Sigmoid colon (tissue), 7 donors: ENCODE measurements at places on chromosomes 2 and 18. TPM values are rescaled to one million over a fixed set of nuclear protein-coding genes. Genes with fewer than 3 reads are reported as not detected.

GRCh38 chr2:207123335-207123744 lies 42.4 kb downstream of the KLF7 start:
- DNase-seq = no peak

DNA sequence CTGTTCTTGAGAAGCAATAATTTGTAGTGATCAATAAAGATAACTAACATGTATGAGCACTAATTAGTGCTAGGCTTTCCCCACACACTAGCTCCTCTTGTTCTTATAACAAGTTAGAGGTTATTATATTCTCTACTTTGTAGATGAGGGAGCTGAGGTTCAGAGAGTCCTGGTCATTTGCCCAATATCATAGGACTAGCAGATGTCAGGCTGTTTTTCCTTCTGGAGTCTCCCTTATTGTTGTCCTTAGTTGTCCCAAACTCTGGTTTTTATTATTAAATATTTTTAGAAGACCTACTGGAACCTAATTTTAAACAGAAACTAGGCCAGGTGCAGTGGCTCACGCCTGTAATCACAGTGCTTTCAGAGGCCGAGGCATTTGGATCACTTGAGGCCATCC lies 16.5 kb upstream of the TTC39C start:
- no peak for DNase-seq

DNA sequence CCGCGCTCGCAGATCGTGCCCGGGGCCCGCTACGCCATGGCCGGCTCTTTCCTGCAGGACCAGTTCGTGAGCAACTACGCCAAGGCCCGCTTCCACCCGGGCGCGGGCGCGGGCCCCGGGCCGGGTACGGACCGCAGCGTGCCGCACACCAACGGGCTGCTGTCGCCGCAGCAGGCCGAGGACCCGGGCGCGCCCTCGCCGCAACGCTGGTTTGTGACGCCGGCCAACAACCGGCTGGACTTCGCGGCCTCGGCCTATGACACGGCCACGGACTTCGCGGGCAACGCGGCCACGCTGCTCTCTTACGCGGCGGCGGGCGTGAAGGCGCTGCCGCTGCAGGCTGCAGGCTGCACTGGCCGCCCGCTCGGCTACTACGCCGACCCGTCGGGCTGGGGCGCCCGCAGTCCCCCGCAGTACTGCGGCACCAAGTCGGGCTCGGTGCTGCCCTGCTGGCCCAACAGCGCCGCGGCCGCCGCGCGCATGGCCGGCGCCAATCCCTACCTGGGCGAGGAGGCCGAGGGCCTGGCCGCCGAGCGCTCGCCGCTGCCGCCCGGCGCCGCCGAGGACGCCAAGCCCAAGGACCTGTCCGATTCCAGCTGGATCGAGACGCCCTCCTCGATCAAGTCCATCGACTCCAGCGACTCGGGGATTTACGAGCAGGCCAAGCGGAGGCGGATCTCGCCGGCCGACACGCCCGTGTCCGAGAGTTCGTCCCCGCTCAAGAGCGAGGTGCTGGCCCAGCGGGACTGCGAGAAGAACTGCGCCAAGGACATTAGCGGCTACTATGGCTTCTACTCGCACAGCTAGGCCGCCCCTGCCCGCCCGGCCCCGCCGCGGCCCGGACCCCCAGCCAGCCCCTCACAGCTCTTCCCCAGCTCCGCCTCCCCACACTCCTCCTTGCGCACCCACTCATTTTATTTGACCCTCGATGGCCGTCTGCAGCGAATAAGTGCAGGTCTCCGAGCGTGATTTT lies 7.6 kb downstream of the TBR1 start:
- DNase-seq = no peak

DNA sequence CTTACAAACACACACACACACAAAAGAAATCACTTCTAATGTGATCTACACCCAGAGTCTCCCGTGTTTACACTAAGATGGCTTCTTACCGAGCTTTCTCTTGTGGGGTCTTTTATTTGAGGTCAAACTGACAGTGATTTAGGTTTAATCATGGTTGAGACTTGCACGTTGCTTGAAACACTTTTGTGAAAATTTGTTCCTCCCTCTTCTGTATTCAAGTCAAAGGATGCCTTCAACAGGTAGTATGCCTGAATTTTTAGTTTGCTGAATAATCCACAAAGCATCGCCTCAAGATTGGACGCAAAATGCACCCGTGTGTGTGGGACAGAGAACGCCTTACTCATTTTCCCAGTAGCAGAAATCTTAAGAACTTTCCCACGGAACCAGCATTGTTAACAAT lies 4.0 kb upstream of the ZNF516 start:
- no peak for DNase-seq

- peak; percentile 95 for DNase-seq
Measured at GRCh38 chr18:3245853-3246634, 1.6 kb upstream of the MYL12A start.

GRCh38 chr18:23943903-23944624 lies 70.5 kb upstream of the TTC39C start:
- DNase-seq = peak; percentile 50

- DNase-seq = no peak
Measured at GRCh38 chr2:128421286-128421685, 102.6 kb upstream of the HS6ST1 start.

DNA sequence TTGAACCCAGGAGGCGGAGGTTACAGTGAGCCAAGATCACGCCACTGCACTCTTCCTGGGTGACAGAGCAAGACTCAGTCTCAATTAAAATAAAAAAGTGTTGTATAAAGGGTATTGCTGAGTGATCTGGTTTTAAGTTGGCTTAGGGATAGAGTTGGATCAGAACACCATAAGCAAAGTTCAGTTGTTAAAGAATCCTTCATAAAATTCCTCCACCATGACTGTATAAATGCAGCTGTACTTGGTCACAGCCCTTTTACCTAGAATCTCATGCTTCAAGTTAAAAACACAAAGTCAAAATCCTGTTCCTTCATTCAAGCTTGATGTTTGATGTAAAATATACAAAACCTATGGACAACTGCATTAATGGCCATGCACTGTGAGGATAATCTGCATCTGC lies 33.4 kb upstream of the PNO1 start:
- no peak for DNase-seq

GRCh38 chr2:8752385-8752784 lies 70.5 kb downstream of the ID2 start:
- no peak for DNase-seq

Gene CNGA3
- not detected for polyA plus RNA-seq

DNA sequence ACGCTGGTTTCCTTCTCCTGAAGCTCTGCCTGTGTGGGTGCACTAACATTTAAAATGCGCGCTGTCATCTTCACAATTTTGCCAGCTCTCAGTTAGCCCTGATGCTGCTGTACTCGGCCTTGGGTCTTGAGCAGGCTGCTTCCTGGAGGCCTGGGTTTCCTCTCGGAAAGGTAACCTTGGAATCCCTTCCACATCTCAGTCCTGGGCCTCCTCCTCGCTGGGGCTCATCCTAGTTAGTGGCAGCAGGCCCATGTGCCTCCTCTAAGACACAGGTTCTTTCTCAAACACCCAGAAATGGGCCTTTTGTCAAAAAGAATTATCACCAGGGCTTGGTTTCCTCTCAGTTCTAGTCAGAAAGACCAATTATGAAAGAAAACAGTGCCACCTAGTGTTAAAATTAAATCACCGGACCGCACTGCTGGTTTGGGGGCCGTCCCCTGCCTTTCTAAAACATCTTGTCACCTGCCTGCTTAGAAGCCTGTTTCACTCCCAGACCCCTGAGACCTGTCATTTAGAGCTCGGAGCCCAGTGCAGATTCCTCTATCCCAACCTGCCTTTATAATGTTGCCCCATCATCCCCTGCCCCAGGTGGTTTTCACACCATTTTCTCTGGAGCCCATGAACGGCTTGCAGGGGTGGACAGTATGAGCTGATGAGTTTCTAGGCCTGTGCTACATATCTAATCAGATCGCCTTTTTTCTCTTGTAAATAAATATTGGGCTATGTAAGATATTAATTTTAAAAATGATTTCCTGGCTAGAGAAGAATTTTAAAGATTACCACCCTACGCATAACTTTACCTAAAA lies 42.4 kb downstream of the HK2 start:
- DNase-seq = no peak

Gene HOXD13
- polyA plus RNA-seq = not detected

GRCh38 chr2:202508686-202509085 lies 126.1 kb upstream of the FAM117B start:
- DNase-seq = no peak

DNA sequence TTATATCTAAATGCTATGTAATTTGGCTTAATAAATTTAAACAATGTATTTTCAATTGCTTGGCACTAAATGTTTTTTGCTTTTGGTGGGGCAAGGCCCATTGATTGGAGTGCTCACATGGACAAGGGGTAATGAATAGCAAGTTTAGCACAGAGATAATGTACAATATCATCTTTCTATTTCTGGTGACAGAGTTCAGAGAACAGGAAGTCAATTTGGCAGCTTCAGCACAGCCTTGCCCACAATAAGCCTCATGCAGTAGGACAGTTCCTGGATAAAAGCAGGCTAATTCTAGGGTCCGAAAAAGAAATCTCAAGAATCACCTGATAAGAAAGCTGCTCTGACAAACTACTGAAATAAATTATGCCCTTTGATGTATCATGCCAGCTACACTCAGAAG lies 443.9 kb upstream of the FSHR start:
- DNase-seq = no peak

Gene AMER3
- under 0.01 TPM for polyA plus RNA-seq

Gene SLC23A3
- 0.60 TPM for polyA plus RNA-seq

DNA sequence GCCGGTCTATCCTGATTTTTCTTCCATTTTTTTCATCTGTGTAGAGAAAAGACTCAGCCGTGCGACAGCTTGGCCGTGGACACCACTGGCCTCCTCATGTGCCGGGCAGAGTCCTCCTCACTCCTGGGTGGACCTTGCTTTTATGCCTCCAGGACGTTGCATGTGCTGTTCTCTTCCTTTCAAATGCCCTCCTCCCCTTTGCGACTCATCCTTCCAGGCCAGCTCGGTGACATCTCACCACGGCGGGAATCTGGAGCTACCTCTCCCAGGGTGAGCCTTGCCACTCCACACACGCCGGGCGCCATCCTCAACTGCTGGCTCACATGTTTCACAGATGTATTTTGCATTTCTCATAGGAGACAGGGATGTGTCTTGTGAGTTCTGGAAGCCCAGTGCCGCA lies 198.5 kb upstream of the HDAC4 start:
- DNase-seq = peak; percentile 58

GRCh38 chr2:169069341-169069740 lies at the start of gene DHRS9:
Gene DHRS9 (plus strand): TSS chr2:169069563. CDS start chr2:169081582, 12,019 bp downstream.
- no peak for DNase-seq

DNA sequence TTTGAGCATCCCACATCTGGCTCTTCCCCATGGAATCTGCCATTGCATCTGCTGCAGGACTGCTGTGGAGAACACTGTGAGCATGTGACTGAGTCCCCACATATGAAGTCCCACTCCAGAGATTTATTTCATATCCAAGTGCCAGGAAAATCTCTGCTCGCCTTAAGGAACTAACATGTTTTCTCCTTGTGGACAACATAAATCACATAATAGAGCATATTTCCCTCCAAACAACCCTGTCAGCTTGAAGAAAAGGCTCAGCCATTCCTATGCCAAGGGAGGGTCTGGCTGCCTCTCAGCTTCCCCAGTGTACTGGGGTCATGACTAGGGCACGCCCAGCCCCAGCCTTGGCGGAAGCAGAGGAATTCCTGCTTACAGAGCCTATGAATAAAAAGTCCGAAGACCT lies 193.7 kb downstream of the DNER start:
- peak; percentile 81 for DNase-seq

DNA sequence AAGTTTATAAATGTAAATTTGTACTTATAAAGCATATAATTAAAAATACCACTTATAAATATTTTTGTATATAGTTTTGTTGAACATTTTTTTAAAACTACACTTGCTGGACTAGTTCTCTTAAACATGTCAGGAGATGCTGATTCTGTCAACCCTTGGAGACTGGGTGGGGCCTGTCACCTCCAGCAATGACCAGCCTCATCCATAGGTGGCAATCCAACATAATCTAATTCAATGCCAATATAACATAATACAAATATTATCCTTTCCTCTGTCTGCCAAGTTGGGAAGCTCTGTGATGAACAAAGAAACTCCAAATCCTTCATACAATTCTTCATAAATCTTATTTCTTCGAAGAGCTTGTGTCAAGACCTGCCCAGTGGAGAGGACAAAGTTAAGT lies 140.4 kb downstream of the RBMS1 start:
- DNase-seq = no peak

DNA sequence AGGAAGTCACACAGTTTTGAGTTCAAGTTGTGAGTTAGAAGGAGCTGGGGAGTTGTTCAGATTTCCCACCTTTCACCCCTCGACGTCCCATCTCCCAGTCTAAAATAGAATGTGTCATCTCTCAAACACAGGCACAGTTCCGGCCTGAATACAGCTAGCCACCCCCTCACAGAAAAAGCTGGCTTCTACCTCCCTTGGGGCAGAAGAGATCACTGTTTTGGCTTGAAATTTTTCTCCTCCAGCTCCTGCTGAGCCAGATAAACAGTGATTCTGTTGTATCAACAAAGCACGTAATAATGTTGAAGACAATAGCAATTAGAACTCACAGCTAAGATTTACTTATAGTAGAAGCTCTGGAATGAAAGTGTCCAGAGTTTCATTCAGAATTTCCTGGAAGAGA lies 74.7 kb downstream of the KIAA2012 start:
- DNase-seq = no peak

DNA sequence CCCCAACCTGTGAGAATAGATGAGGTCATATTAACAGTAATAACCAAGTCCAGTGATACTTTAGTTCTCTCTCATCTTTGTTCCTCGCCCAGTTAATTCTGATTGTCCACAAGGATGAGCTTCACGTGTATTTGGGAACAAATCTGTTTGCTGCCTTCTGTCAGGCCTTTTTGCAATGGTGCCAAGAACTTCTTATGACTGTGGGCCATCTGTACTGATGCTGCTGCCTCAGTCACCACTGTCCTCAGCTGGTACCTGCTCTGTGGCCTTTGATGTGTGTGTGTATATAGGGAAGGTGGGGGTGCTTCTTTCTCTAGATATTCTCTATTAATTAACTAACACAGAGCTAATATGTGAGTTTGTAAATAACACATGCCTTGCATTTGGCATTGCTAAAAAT lies 392.9 kb downstream of the TGIF1 start:
- no peak for DNase-seq

- DNase-seq = no peak
Measured at GRCh38 chr2:69952336-69953115, 8.9 kb downstream of the ASPRV1 start.

Gene STARD6
- not detected for polyA plus RNA-seq

Gene TAF4B
- 4.7 TPM for polyA plus RNA-seq

Gene ALPG
- 0.10 TPM for polyA plus RNA-seq

- no peak for DNase-seq
Measured at GRCh38 chr2:156592809-156593593, 156.8 kb downstream of the GPD2 start.

GRCh38 chr18:50099725-50100407 lies 95.1 kb downstream of the MYO5B start:
- no peak for DNase-seq

GRCh38 chr18:49985236-49985635 lies 171.9 kb upstream of the ACAA2 start:
- DNase-seq = no peak

GRCh38 chr2:103616891-103617290 lies 855.1 kb downstream of the TMEM182 start:
- no peak for DNase-seq
